Ammon's horn (tissue), 1 donor: ENCODE measurements at places on chromosomes 5 and 9.

DNA sequence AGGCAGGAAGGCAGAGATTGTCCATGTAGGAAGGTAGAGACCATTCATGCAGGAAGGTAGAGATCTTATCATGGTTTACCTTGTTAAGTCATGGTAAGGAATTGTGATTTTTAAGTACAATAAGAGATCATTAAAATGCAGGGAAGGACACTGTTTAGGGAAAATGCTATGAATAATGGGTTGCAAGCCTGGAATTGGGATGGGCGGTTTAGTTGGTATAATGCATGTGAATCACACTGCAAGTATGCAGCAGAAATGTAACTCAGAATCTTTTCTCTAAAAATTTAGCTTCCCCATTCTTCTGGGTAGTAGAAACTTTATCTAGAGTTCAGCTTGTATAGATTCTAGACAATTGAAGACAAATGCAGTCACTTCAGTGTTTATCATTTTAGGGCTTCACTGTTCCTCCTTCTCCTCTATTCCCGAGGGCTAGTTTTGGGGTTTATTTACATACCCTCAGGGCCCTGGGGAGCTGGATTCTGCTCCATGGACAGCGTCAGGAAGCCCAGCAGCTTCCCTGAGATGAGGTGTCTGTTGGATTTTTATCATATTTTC, 212.0 kb downstream of the SREK1 start:
- DNase-seq, result no peak

DNA sequence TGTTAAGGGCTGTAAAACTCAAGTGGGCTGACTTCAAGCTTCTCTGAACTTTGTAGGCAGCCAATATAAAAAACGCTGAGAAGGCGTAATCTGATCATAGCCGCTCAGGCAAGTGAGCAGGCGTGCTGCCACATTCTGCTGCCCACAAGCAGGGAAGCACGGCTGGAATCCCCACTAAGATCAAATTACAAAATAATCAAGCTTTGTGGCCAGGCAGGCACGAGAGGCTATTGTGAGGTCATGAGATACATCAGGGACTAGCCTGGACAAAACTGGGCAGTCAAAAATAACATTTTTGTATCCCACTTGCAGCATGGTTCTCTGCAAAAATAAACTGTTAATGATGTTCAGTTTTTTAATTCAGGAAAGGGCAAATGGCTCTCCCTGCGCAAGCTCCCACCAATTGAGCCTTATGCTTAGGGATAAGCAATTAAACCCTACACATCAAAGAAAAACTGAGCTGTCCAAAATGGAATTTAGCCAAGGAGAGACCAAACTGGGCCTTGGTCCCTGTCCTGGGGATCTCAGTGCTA, 64.0 kb downstream of the POU5F2 start:
- peak; percentile 22 for DNase-seq

GRCh38 chr5:164581889-164582288, 1076.5 kb downstream of the MAT2B start:
- DNase-seq, result no peak

DNA sequence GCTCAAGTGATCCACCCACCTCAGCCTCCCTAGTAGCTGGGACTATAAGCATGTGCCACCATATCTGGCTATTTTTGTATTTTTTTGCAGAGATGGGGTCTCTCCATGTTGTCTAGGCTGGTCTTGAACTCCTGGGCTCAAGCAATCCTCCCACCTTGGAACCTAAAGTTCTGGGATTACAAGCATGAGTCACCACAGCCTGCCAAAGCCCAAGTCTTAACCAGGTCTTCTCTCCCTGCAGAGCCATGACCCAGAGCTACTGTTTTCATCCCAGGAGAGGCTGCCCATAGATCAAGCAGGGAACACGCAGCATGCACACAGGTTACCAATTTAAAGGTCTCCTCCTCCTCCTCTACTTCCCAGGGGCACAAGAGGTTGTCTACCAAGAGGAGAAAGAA, 29.7 kb downstream of the PCDHGC5 start:
- no peak for DNase-seq

DNA sequence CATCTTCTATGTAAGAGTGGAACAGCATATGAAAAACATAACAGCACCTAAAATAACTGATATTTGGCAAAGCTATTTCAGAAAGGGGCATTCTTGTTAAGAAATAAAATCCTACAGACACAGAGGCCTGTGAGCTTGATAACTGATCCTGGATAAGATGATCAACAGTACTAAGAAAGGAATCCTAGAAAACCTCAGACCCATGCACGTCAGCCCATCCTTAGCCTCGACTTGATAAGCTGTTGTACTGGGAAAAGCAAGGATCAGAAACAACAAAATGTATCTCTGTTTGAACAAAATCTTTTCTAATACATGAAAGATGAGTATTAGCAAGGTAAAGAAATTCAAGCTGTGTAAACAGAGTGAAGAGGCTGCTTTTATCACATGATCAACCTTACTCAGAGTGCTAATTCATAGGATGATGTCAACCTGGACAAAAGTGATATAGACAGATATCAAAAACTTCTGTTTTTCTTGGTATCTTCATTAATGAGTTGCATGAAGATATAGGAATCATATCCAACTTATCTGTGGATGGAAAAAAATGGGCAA, 15.2 kb downstream of the LIFR start:
- DNase-seq, result no peak

DNA sequence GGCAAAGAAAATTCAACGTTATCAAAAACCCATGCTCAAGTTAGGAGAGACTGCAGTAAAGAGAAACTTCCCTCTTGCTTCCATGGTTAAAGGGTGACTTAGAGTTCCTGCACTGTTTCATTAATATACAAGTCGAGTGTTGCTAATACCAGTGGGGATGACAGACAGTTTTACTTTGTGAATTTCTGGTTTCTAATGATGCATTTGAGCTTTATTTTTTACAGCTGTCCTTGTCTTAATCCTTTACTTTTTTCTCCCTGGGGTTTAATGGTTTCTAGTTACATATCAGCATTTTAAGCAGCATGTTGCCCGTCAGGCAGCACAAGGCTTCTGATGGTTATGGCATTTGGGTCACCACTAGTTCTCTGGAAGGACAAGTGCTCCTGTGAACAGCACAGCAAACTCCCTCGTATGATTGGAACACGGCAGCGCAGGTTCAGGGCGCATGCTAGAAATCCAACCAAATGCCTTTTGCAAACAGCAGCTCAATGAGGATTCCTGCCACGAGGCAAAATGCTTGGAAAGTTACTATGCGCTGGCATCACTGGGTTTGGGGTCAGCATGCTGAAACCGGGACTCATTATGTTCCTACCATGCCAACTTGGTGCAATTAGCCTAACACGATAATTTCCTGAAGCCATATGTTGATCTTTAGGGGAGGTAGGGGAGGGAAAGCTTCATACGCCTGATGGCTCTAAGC, 463.8 kb downstream of the BNC2 start:
- no peak for DNase-seq

DNA sequence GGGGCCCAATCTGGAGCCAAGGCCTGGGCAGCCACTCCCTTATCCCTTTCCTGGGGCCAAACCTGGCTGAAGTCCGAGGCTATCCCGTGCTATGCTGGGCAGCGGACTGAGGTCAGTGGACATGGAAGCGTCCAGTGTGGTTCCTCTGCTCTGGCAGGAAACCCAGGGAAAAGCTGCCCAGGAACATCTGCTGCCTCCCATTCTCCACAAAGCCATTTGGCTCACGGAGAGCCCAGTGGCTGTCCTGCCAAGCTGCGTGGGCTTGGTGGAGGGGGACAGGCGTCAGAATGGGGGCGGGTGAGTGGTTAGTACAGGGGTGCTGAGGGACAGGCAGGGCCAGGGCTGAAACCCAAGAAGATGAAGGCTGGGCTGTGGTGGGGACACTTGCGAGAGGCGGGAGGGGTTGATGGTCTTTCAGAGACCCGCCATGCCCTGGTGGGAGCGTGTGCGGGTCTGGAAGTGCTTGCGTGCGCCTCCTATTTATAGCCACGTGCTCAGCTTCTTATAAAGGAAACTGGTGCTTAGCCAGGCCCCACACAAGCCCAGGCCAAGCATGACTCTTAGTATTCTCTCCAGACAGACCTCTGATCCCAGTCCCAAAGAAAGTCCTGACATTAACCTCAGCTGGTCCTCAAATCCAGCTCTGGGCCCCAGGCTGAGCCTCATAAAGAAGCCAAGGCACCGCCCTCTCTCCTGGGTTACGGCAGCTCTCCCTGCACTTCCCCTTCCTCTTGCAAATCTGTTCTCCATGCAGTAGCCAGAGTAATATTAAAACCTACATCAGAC, 9.4 kb upstream of the SLC6A7 start:
- DNase-seq, result peak; percentile 82

DNA sequence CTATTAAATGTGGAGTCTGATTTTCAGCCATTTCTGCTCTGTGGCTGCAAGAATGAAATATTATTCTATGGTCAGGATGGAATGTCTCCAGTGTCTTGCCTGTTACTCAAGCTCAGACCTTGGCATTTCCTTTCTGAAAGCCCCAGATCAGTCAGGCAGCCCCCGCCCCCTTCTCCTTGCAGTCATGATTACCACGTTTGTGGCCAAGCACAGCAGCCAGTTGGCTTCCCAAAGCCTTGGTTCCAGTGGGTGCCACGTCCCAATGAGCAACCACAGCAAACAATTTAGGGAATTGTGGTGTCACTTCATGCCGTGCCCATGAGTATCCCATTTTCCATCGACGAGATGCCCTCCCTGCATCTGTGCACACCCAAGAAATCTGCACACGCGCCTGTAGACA, 9.7 kb upstream of the OBP2A start:
- no peak for DNase-seq

DNA sequence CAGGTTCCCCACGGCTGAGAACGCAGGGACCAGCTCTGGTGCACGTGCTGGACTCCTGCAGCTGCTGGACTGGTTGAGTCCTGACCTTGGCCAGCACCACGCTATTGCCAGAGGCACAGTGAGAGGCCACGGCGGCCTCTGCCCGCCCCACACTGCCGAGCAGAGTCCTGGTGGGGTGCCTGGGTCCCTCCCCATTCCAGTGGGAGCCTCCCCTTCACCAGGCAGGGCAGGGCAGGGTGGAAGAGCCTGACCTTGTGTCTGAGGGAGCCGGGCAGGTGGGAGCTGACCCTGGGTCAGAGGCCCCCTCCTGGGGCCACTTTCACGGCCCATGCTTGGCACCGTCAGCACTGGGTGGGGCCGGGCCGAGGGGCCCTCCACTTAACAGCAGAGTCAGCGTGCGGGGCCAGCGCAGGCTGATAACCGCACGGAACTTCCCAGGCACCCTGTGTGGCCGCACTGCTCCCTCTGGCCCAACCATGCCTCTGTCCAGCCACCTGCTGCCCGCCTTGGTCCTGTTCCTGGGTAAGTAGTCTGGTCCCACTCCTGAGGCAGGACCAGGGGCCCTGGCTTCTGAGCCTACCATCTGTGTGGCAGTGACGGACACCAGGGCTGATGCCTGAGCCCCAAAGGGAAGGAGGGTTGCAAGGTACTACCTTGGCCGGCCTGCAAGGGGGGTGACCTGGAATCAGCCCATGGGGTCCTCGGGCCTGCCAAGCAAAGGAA, at the start of gene MAMDC4:
Gene MAMDC4, plus strand, starts transcription at position 406 of the 723 bp plus-strand sequence. Its CDS starts 71 bp downstream, at position 477.
- no peak for DNase-seq

DNA sequence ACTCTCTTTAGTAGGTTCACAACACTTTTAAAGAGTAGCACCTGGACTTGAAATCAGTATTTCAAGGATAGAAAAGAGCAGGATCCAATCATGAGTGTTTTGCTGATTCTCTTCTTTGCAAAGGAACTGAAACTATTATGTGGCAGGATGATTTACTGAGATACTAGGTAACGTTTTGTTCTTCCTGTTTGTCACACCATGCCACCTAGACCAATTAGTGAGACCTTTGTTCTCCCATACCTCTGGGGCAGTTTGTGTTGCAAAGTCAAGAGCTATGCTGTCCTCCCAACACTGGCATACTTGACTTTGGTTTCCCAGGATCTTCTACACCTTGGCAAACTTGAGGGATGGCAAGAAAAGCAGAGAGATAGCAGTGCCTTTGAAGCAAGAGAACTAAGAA, 43.4 kb downstream of the PPP1R2B start:
- DNase-seq, result no peak

GRCh38 chr5:169300468-169301385, at the start of gene SLIT3:
Gene SLIT3, minus strand, starts transcription at chr5:169301139. Its CDS starts 430 bp downstream, at chr5:169300709.
- DNase-seq, result peak; percentile 64

- DNase-seq, result no peak
Measured at GRCh38 chr5:10229306-10230048, 20.2 kb downstream of the ATPSCKMT start.

DNA sequence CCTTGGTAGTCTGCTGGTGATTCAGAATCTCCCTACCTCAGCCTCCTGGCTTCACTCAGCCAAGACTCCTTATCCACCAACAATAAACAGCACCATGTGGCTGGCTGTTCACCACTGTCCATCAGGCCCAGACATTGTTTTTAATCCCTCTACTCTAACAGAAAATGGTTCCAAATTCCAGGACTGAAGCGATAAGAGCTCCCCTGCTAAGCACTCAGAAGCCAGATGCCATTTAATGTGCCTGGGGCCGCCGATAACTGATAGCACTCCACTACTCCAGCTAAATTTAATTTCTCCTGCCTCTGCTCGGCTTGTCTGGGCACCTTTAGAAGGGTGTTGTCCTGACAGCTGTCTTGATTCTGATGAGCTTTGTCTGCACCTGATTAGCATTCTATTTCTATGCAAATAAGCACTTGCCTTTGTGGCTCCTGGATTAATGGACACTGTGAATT, 47.1 kb downstream of the ZNF622 start:
- DNase-seq, result no peak

- no peak for DNase-seq
Measured at GRCh38 chr5:92887254-92887653, 693.8 kb downstream of the NR2F1-AS1 start.

DNA sequence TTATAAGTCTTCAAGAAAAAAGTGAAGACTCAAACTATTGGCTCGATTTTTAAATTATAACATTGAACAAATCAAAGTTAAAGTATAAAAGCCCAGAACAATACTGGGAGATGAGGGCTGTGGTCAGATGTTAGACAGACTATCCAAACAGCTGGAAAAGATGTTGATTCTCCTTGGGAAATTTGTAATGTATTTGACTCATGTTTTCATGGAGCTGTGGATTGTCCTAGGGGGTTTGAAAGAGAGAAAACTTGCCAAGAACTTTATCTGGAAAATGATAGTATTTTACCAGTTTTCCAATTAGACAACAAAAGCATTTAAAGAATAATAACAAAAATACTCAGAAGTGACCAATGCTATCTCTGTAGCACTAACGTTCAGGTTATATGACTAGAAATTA, 339.2 kb downstream of the ARL15 start:
- no peak for DNase-seq

DNA sequence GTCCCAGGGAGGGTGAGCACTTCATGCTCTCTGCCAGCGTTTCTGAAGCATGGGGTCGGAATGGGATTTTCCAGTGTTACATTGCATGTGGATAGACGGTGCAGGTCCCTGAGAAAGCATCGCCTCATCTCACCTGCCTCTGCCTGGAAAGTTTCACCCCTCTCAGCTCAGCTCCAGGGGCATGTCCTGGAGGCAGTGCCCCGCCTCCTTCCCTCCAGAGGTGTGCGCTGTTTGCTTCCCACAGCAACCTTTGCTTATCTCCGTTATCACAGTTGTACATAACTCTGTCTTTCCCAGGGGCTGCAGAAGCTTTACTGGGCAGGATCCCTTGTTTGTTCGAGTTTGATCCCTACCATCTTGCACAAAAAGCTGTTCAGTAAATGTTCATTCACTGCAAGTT, 10.7 kb upstream of the CREBRF start:
- no peak for DNase-seq
